ENCODE measurements at places on chromosomes 12 and 14. TPM values are rescaled to one million over a fixed set of nuclear protein-coding genes. Genes with fewer than 3 reads are reported as not detected.

OVCH1 gene
- total RNA-seq = not detected

MNAT1 gene
- total RNA-seq = 14.6 TPM

GPN3 gene
- 6.1 TPM for total RNA-seq

ISM2 gene
- 0.27 TPM for total RNA-seq

- no peaks in the 10 kb centered on the region for H3K27me3 ChIP-seq
- H3K27ac ChIP-seq = peak within 1 kb of the TSS; percentile 88
- peaks cover 50% of the 10 kb centered on the region for H3K4me1 ChIP-seq
- H3K36me3 ChIP-seq = no peaks in the 10 kb centered on the region
- H3K4me3 ChIP-seq = peak within 1 kb of the TSS; percentile 38
- peak; percentile 90 for DNase-seq
These were observed at the start of gene GPX2 for GRCh38 chr14:64942531-64943111. Gene GPX2 (minus strand): TSS chr14:64942745. CDS start chr14:64942726, 19 bp downstream.

GRCh38 chr12:32120419-32120818, 13.8 kb downstream of the BICD1 start:
- DNase-seq = no peak
- H3K4me3 ChIP-seq = no peak overlapping the region
- H3K36me3 ChIP-seq = no peaks in the 10 kb centered on the region

DNA sequence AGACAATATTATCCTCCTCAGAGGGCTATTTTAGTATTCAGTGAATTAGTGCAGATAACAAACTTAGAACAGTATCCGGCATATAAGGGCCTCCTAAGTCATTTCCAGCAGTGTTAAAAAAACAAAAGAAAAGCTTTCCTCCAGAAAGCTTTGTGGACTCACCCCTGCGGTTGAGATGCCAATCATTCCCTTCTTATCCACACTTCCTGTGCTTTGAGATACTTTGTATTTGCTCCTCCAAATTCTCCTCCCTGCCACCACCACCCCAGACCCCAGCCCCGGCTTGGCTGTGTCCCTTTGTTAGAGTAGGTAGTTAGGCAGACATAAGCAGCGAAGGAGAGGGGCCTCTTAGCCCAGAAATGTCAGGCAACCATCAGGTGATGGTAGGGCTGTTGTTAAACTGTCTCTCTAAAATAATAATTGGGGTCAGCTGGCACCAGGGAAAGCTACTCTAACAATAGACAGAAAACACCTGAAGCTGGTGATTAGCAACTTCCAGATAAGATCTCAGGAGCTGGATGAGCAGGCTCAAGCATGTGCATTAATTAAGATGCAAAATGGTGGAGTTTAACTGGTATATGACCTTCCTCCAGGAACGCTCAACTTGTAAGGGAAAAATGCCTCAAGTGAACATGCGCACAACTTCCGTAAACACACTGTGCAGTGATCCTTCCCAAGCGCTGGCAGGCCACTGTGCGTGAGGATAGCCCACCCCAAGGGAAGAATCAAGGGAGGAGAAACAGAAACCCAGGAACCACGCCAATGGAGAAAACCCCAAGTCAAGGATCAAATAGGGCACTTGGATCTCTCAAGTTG, 152.1 kb upstream of the EEA1 start:
- no peaks in the 10 kb centered on the region for H3K4me1 ChIP-seq
- no peak overlapping the region for H3K4me3 ChIP-seq
- no peak overlapping the region for H3K27ac ChIP-seq
- H3K36me3 ChIP-seq = no peaks in the 10 kb centered on the region
- H3K27me3 ChIP-seq = no peaks in the 10 kb centered on the region

DNA sequence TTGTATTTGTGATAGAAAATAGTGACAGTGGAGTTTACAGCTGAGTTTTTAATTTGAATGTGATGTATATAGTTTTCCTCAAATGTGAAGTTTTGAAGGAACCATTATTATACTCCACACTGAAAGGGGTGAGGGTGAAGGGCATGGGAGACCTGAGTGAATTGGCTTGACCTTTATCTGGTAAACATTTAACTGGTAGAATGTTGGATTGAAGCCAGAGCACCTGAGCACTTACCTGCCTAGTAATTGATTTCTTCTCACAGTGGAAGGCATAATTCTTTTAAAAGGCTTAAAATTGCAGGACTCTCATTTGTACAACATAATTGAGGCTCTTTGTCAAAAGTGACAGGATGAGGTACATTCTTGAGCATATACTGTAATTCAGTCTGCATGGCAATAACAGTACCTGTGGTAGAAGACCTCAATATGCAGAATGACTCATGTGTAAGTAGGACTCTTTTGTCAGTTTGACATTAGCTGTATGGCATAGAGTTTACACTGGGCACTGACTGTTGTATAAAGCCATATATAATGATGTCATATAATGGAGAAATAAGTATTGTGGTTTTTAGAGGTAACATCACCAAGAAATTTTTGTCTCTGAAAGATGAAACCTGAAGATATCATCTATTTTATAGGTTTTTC, 309.6 kb downstream of the TMTC2 start:
- no peak for DNase-seq
- no peak overlapping the region for H3K4me3 ChIP-seq
- no peaks in the 10 kb centered on the region for H3K4me1 ChIP-seq
- H3K36me3 ChIP-seq = no peaks in the 10 kb centered on the region
- no peaks in the 10 kb centered on the region for H3K27me3 ChIP-seq

- H3K36me3 ChIP-seq = no peaks in the 10 kb centered on the region
- H3K27me3 ChIP-seq = peaks cover 58% of the 10 kb centered on the region
- no peak for DNase-seq
- no peak overlapping the region for H3K27ac ChIP-seq
These were observed 2.7 kb downstream of the GALNT9 start for GRCh38 chr12:132326646-132327045.

DNA sequence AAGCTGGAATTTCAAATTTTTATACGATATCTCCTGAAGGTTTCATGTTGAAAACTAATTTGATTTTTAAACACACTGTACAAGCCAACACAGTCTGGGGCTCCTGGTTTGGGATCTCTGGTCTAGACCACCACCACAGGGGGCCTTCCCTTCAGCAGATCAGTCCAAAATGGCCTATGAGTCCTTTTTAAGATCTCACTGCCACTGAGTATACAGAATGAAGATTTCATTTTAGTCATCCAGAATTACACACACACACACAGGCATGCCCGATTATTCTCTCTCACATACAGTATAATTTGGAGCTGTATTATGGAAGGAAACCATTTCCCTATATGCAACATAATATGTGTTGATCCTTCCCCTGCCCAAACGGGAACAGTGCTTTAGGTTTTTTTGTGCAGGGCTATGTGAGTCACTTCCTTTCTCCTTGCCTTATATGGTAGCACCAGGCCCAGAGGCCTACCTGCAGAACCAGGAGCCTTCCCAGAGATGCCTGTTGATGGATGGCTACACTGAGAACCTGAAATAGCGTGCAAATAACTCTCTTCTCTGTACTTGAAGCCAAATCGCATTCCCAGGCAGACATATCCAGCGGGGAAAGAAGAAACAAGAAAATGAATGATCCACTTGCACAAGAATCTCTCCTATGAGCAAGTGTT, 28.1 kb upstream of the WNK1 start:
- H3K27me3 ChIP-seq = no peaks in the 10 kb centered on the region
- no peaks in the 10 kb centered on the region for H3K4me1 ChIP-seq
- no peak for DNase-seq
- H3K4me3 ChIP-seq = no peak overlapping the region
